T follicular helper cell (primary cell): ENCODE measurements at places on chromosomes 5 and 9.

DNA sequence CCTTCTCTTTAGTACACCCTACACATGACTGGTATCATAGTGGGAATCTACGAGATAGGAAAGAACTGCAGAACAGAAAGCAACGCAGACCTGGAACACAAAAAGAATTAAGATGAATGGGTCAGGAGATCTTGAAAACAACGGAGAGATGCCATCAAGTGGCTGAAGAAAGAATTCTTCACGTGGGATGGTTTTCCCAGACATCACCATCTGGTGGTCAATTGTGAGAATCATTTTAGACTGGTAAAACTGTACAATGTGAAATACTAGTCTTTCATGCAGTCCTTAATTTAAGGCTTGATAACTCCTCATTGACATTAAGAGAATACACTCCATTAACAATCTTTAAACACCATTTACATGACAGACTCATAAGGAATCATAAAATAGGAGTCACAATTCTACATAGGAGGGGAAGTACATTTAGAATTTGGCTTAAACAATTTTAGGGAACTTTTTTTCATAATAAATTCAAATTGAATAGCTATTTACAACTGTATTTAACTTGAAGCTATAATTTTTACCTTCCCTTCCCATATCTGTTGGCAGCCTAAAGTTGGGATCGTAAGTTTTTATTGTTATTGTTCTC is 128.4 kb upstream of the TRPM3 start:
- no peak for DNase-seq

- no peak for DNase-seq
These were observed 102.5 kb downstream of the ST8SIA4 start for GRCh38 chr5:100800562-100800961.

DNA sequence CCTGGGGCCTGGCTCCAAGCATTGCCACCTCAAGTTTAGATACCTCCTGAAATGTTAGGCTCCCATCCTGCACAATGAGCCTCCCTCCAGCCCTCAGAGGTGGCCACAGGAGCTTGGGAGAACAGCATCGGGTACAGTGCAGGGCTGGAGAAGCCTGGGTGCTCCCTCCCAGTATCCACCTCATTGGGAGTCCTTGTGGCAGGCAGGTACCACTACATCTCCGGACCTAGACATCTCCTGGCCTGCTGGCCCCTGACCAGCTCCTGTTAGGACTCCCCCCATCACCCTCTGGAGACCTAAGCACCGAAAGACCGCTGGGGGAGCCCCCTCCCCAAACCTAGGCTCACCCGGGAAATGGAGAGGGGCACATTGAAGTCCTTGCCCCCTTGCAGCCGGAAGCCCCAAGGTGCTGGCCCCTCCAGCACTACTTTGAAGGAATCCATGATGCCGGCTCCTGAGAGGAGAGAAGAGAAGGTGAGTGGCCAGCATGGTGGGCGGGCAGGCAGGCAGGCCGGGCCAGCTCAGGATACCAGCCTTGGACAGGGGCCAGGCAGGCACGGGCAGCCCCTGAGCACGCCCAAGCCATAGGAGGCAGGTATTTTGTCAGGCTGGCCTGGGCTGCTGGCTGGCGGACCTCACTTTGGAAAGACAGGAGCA is 1.2 kb downstream of the PDLIM7 start:
- DNase-seq: no peak

- no peak for DNase-seq
These were observed 626.7 kb downstream of the CDH12 start for GRCh38 chr5:22226423-22226822.

DNA sequence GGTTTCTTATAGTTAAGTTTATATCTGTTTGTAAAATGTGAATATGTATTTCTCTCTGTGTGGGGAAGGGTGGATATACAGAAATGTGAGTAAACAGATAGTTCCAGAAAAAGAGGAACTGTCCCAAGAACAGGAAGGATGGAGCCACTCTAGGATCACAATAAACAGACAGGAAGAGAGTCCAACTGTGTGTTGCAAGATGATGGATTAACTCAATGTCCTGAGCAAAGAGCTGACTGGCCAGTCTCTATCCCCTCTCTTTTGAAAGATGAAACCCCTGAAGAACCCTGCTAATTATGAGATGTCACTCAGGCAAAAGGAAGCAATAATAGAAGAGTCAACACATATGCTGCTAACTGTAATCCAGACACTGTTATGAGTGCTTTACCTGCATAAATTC is 202.7 kb downstream of the SEMA6A start:
- no peak for DNase-seq

- DNase-seq: no peak
These were observed 376.6 kb downstream of the EFNA5 start for GRCh38 chr5:107294211-107294550.

GRCh38 chr5:83270311-83270710 is 193.0 kb downstream of the XRCC4 start:
- DNase-seq: no peak

GRCh38 chr5:113806904-113807303 is 293.4 kb downstream of the YTHDC2 start:
- DNase-seq: no peak

- DNase-seq: no peak
These were observed 55.7 kb upstream of the FAM120AOS start for GRCh38 chr9:93509084-93509483.

DNA sequence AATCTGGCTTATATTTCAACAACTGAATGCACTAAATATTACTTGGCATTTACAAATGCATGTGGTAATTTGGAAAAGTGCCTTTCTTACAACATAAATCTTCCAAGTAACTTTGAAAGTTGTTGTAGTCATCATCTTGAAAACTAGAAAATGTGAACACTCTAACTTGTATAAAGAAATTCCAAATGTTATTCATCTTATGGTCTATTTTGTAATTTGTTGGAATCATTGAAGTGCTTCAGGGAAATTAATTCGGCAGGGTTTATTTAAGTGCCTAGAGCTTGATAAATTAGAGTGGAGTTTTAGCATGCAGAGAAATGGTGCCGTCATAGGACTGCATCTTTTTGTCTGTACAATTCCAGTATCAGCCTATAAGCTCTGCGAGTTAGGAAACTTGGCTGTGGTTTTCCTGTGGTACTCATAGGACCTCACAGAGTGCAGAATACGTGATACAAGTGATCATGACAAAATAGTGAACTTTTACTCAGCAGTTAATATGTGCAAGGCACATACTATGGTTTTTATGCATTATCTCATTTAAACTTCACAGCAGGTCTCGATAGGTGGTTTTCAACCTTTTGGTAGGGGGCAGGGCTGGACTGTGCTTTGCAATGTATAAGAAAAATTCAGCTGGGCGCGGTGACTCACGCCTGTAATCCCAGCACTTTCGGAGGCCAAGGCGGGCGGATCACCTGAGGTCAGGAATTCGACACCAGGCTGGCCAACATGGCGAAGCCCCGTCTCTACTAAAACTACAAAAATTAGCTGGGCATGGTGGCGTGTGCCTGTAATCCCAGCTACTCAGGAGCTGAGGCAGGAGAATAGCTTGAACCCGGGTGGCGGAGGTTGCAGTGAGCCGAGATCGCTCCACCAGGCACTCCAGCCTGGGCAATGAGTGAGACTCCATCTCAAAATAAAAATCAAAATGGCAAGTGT is 79.6 kb downstream of the RAI14 start:
- no peak for DNase-seq
